ENCODE measurements at places on chromosomes 4 and X.
A peak's percentile ranks its signal among the peaks of the same experiment; 100 is the strongest.

GRCh38 chr4:127732623-127733328, 2.6 kb downstream of the SLC25A31 start:
- peak; percentile 51 for DNase-seq

DNA sequence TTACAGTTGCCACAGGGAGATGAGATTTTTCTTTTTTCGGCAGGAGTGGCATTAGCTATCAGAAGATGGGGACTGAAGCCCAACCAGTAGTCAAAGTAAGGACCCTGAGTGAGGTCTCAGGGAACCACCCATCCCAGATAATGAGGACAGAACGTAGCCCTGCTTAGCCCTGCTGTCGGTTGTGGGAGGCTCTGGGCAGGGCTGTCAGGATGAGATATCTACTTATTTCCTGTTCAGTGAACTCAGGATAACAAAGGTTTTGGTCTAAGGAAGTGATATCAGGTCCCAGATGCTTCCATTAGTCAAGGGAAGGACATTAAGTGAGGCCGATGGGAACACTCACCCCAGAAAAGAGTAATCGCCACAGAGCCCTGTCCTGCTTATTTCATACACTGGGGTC, 2.3 kb downstream of the MAGEB16 start:
- DNase-seq, result no peak

GRCh38 chr4:70901607-70901983, 574 bp upstream of the MOB1B start:
- DNase-seq, result no peak

- no peak for DNase-seq
Observed at GRCh38 chr4:153204728-153205648, 745 bp downstream of the TRIM2 start.

- DNase-seq, result no peak
Observed at GRCh38 chrX:146449243-146449642, 360.3 kb upstream of the CXorf51B start.

DNA sequence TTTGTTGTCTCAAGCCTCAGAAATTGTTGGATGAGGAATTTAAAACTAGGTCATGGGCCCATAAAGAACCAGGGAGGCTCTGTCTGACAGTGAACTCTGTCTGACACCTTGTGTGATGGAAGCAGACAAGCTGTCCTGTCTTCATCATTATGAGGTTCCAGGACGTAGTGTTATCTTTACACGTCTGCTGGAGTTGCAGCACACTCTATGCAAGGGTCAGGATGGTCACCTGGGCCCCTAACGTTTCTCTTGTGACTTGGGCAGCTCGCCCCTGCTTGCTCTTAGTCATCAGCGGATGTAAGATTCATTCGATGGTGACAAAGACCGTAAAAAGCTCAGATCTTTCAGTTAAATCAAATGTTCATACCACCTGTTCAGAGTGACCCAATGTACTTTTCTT, 92.0 kb upstream of the ADGRG2 start:
- no peak for DNase-seq

DNA sequence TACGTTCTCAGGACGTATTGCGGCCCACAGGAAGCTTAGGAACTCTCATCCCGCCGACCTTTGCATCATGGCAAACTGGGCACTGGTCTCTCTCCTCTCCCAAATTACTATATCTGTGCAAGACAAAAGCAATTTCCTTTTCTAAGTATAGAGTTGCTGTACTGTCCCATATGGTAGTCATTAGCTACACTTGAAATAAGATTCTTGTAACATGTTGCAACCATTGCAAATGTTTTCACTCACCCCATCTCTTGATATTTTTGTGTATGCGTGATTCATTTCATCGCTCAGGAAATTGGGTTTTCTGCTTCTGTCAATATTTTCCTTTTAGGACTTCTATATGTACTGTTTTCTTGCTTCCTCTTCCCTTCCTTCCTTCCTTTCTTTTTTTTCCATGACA, 15.7 kb downstream of the ARMCX6 start:
- DNase-seq, result peak; percentile 76

DNA sequence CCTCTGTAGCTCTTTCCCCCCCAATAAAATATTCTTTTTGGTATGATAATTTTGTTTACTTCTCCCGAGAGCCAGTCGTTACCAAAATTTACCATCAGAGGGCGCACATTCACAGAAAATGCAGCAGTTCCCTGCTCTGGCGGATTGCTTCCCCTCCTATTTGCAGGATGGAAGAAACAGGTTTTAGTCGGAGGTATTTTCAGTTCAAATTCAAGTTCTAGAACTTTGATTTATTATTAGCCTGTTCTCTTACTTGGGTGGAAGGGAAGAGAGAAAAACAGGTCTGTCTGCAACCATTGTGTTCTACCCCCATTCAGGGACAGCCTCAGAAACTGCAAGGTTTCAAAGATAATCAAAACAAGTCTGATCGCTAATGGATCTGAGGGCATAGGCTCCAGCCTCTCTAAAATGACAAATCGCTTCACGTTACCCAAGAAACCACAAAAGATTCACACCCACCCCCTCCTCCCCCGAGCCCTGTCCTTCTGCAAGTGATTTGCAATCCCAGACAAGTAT, 263.8 kb upstream of the RPS6KA3 start:
- peak; percentile 73 for DNase-seq

GRCh38 chr4:78640714-78641113, 89.1 kb downstream of the ANXA3 start:
- DNase-seq, result no peak

DNA sequence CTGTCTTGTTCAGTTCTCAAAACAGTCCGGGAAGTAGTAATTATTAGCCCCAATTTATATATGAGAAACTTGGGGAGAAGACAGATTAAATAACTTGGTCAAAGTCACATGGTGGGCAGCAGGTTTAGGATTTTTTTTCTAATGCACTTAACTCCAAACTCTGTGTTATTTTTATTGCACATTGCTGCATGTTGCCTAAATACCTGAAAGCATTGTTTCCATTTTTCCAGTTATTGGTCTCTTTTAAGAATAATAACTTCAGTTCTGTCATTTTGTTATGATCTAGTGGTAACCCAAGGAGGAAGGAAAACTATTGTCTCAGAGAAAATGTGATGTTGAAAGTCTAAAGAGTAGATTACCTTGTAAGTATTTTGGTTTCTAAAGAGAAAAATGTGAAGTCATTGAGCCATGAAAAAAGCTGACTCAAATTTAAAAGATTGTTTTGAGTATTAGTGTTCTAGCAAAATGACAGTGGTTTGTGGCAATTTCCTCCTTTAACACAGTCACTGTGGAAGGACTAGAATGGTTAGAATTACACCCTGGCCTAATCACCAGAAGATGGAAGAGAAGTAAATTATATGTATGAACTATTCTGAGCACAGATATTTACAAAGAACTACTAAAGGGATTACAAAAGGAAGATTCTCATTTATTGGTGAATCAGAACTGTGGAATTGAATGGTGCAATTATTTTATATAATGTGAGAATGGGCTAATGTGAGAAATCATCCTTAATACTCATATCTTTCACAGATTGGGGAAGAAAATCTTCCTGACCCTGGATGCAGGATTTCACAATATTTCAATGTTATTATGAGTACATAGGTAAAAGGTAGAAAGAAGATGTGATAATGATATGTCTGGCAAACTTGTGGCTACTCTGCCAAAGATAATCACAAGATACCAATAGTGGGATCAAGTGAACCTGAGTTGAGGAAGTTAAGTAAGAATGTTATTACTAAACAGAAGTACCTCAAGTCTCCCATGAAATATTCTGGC, 21.7 kb upstream of the CXCL8 start:
- DNase-seq, result peak; percentile 83

DNA sequence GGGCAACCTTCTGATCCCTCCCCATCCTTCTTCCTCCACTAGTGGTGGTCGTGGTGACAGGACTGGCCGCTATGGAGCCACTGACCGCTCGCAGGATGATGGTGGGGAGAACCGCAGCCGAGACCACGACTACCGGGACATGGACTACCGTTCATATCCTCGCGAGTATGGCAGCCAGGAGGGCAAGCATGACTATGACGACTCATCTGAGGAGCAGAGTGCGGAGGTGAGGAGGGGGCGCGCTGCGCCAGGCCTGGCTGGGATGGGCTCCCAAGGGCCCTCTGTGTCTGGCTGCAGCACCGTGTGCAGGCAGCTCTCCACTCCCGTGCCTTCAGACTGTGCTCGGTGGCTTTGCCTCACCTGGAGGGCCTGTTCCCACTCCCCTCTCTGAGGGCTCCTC, 24.3 kb downstream of the RBM10 start:
- DNase-seq, result no peak

- DNase-seq, result peak; percentile 43
Observed at GRCh38 chr4:726235-726787, 20.7 kb downstream of the PCGF3 start.

DNA sequence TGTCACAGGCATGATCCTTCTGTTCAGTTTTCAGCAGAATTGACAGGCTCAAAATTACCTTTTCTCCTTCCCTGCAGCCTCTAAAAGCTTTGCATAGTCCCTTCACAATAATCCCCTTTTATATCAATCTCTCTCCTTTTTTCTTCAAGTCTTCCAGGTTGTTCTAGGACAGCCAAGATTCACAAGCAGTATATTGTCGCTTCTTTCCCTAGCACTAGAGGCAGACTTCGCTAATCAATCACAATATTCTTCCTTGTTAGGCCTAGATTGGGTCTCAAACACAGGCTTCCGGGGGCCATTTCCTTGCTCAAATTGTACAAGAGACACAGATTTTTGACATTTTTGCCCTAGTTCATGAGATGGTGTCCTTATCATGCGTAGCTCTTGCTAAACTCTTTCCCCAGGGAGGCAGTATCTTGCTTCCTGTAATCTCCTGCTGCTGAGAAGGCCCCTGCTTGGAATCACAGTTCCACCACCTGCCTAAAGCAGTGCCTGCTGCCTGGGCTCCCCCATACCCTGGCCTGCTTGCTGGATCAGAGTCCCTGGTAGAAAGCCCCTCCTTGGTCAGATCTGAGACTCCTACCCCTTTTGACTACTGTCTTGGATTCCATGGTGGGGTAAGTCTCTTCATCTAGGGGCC, 57.3 kb downstream of the DMP1 start:
- DNase-seq, result no peak

DNA sequence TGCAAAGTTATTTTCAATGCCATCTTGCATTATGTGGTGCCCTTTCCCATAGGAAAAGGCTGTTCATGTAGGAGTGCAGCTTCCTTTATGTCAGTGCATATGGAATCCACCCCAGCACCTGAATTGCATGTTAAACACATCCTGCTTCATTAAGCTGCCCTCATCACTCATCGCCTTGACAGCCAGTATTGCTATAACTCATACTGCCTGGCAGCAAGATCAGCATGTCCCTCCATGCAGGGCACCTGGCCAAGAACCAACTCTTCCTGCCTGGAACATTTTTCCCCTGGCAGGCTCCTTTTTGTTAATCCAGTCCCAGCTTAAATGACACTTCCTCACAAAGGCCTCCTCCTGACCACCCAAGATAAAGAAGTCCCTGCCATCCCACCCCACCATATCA, 23.5 kb upstream of the CA5B start:
- DNase-seq, result no peak

GRCh38 chr4:163256680-163257343, 75.6 kb downstream of the NPY1R start:
- DNase-seq, result no peak

GRCh38 chr4:7367406-7367805, 67.3 kb downstream of the PSAPL1 start:
- no peak for DNase-seq

- no peak for DNase-seq
Observed at GRCh38 chrX:17024886-17025285, 78.4 kb downstream of the REPS2 start.

DNA sequence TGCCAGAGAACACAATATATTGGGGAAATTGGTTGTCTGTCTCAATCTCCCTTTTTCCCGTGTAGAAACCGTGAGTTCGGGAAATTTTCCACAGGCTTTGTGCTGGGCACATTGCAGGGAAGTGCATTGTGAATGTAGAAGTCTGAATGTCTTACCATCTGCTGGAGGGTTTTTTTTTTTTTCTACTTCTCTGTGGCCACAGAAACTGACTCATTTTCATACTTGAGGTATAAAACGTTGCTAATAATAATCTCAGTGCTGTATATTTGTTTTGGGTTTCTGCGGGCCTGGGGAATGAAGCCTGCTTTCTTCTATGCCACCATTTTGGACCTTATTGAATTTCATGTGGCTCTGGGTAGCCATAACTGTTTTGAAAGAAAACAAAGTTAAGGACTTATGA, 1001.2 kb downstream of the STIM2 start:
- DNase-seq, result peak; percentile 73

- DNase-seq, result no peak
Observed at GRCh38 chr4:73683033-73683432, 57.3 kb upstream of the CXCL8 start.

DNA sequence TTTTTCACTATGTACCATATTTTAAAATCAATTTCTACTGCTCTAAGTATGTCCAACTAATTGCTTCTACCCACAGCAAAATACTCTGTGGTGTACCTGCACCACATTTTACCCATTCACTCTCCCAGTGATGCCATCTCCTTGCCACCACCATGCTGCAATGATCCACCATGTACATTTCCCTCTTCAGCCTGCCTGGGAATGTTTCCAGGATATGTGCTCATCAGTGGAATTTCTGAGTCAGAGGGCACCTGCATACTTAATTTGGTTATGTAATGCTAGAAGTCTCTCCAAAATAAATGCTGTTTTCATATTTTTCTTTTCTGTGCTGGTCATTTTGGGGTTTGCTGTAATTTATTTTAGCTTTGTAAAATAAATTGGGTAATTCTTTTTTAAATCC, 33.2 kb upstream of the OCIAD2 start:
- DNase-seq, result peak; percentile 65

DNA sequence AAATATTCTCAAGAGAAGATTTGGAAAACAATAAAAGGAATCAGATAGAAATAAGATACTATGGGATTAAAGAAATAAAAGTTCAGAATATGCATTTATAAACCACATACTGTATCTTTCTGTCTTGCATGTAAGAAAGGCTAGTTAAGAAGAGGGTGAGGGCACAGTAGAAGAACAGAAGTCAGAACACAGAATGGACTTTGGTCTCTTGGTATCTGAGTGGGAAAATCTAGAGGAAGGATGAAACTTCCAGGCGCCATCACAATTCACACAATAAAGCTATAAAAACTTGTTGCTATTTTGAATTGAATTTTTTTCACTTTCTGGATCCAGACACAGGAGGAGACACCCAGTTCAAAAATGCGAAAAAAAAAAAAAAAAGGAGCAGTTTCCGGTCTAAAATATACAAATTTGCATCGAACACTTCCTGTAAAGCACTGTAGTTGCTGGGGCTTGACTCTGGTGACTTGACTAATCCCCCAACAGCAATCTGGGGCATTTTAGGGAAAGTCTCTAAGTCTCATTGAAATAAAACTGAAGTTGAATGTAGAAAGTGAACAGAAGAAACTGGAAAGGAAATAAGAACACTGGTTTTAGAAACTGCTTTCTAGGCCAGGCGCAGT, 8.1 kb upstream of the NAAA start:
- DNase-seq, result no peak

DNA sequence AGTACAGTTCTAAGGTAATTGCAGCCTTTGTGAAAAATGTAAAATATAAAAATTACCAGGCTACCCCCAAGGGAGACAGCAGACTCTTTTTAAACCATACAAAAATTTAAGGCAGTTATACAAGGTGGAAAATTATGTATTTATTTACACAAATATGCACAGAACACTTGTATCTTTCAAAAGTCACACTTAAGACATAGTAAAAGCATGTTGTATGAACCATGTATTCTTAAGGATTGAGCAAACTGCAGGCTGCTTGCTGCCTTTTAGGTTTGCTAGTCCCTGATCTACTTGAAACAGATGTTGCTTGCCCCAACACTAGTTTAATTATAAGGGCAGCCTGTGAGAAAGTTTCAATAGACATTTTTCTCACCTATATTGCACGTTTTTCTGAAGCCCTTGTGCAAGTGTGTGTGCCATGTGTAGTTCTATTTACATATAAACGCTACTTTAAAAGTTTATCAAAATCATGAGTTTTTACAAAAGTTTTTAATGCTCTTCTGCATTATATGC, 72.8 kb downstream of the PRSS12 start:
- no peak for DNase-seq

All from fibroblast of skin of right biceps (primary cell).